ENCODE measurements at places on chromosomes 12 and 14.
A peak's percentile ranks its signal among the peaks of the same experiment; 100 is the strongest.

DNA sequence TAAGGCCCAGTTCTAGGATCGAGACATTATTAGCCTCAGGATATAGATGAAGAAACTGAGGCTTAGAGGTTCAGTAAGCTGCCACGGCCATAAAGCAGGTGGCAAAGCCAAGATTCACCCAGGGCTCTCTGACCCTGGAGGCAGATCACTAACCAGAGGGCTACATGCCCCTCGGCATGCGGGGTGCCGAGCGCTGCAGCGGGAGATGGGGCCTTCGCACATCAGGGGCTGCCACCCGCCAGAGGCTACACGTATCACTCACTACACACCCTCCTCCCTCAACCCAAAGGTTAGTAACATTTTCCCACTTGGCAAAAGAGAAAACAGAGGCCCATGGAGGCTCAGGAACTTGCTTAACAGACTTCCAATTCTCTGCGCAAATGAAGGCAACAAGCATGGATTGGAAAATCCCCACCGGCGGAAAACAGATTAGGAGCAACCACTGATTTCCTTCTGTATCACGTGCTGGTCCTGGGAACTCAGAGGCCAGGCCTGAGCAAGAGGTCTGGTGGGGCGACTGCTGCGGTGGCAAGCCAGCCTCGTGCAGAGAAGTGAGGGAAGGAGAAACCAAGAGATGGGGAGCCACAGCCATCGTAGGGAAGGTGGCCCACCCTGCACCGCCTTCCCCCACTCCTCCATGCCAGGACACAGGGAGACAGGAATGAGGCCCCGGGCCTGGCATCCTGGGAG lies 6.0 kb downstream of the CCDC85C start:
- DNase-seq: no peak

DNA sequence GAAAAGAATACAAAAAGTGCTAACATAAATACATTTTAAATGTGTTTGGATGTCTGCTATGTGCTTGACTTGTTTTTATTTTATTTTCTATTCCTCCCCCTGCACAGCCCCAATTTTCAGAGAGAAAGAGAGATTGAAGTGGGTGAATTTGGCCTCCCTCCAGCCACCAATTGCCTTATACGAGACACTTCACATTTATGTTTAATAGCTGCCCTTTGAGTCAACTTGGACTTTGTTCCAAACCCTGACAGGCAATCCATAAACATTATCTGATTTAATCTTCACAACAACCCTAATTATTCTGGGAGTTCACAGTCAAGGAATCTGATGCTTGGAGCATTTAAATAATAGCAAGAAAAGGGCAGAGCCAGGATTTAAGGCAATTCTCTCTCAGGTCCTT lies 161.7 kb downstream of the SLC15A4 start:
- DNase-seq: no peak

- DNase-seq: no peak
These were observed 195.8 kb upstream of the CAND1 start for GRCh38 chr12:67073336-67073735.

- DNase-seq: peak; percentile 2
These were observed 220.2 kb upstream of the NAV3 start for GRCh38 chr12:77610446-77610845.

GRCh38 chr12:57837864-57838562 lies 8.5 kb downstream of the CTDSP2 start:
- no peak for DNase-seq

- peak; percentile 46 for DNase-seq
These were observed 121.7 kb downstream of the PPM1H start for GRCh38 chr12:62813031-62813829.

DNA sequence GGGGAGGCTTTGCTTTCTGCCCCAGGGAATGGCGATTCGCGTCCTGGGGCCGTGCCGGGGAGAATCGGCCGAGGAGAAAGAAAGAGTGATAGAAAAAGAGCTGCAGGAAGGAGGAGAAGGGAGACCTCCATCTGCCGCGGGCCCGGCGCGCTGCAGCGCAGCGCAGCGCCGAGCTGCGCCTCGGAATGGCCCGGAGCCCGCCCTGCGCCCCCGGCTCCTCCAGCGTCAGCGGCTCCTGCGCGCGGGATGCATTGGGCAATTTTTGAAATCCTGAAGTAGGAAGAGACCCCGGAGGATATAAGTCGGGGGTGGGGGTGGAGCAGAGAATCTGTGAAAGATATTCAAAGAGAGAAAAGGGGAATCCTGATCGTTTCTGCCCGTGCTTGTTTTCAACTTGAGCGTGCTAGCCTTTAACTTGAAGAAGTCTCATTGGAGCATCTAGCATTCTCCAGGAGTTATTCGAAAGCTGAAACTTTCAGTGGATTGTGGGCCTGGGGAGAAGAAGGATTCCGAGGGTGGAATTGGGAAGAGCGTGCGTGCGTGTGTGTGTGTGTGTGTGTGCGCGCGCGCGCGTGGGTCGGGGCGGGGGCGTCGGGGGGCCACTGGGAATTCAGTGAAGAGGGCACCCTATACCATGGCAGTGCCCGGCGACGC lies 441 bp downstream of the PDE3A start:
- DNase-seq: peak; percentile 62

GRCh38 chr14:50865391-50866076 lies 6.3 kb upstream of the ABHD12B start:
- no peak for DNase-seq

GRCh38 chr14:73462048-73462715 lies 3.8 kb upstream of the NUMB start:
- DNase-seq: no peak

- DNase-seq: no peak
These were observed 111.7 kb downstream of the TBX5 start for GRCh38 chr12:114294303-114294685.

GRCh38 chr12:91180582-91181395 lies 1.8 kb downstream of the DCN start:
- no peak for DNase-seq

Measured in SK-N-DZ (cell line).